ENCODE measurements at places on chromosomes 5 and 9.

DNA sequence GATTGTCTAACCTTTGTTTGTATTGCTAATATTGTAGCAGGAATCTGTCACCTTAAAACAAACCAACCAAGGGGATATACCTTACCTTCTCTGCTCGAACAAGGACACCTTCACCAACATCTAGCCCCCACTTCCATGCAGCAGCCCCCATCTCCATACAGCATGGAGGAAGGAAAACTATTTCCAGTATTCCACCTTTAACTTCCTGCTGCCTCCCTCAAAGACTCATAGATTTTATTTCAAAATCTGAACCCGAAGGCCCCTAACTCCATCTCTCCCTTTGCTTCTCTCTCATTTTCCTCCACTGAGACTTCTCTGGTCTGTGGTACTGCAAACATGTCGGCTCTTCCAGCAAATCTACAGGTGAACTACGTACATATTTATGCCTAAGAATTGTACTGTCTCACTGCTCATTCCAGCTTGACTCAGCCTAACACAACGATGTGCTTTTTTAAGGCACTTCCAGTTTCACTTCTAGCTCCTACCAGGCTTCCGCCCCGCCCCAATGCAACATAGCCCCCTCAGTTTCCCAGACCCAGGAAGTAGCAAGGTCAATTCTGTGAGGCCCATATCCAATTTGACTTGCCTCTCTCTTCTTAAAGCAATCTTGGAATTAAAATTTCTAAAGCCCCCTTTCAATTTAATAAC lies 70.7 kb upstream of the RNF38 start:
- DNase-seq: no peak

- DNase-seq: no peak
Observed at GRCh38 chr9:15420796-15421195, 1.9 kb upstream of the SNAPC3 start.

- no peak for DNase-seq
Observed at GRCh38 chr9:135220601-135221575, 133.4 kb downstream of the OLFM1 start.

- no peak for DNase-seq
Observed at GRCh38 chr5:25744908-25745307, 1100.1 kb upstream of the CDH10 start.

DNA sequence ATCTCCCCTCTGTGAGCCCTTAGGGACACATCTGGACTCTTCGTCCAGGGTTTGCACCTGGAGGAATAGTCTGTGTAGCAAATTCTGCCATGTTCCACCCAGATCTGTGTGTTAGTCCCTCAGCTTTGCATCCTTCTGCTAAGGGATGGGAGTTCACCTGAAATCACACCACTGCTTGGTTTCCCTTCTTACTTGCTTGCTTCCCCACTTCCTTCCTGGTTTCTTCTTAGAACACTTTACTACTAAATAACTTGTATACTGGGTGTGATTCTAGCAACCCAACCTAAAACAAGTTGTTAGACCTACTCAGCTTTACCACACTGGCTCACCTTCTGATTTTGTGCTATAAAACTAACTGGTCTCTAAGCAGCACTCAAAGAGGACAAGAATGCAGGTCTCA lies 202.6 kb upstream of the MAP3K1 start:
- DNase-seq: no peak

GRCh38 chr5:161078793-161079192 lies 226.8 kb upstream of the ATP10B start:
- no peak for DNase-seq

DNA sequence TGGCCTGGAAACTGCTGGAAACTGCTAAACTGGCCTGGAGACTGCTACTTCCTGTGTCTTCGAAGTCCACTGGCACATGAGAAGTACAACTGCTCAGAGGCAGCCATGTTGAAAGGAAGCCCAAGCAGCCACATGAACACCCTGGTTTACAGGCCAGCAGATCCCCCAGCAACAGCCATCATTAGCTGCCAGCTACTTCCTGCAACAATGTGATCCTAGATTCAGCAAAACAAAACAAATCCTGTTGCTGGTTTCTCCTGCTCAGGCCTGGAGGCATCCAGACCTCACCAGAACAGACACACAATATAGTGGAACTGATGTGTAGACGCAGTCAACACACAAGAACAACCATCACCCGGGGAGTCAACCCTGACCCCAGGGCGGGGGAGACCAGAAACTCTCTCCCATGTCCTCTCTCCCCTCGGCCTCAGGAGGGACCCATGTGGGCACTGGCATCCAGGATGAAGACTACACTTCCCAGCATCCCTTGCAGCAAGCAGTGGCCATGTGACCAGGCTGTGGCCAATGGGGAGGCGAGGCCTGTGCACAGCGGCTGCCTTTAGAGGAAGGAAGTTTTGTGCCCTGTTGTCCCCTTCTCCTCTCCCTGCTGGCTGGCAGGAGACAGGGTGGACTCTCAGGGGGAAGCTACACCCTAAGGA lies 9.2 kb upstream of the LCN15 start:
- DNase-seq: no peak

DNA sequence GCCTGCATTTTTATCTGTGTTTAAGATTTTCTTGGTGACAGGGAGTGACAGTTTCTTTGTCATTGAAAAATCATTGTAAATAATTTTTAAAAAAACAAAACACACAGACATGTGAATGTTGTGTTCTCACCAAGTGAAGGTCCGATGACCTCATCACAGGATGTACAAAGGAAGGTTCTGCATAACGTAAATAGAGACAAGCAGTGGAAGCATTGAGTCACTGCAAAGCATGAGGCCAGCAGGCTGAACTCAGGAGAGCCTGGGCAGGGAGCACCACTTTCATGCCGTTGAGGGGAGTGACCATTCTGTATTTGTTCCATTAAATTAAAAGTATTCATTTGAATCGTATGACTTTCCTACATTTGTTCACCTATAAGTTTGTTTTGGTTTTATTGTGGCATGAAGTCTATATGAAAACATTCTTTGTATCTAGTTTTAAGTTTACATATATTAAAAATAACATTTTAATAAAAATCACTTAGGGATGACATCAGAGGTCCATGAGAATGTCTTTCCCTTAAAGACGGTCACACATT lies 70.4 kb upstream of the TLE1 start:
- no peak for DNase-seq

- no peak for DNase-seq
Observed at GRCh38 chr9:83430681-83431080, 107.5 kb downstream of the FRMD3 start.

DNA sequence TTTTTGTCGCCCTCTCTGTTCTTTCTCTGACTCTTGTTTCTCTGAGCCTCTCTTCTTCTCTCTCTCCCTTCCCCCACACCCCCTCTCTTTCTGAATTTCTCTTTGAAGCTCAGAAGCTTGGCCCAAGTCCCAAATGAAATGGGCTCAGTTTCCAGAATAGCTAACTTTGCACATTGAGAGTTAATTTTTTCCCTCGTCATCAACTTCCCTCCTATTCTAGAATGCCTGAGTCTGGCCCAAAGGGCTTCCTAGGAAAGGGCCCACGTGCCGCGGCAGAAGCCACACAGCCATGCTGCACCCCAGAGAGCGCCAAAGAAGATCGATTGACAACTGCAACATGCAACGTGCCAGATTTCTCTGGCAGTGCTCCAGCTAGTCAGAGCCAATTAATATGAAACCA lies 588.8 kb upstream of the KLF4 start:
- no peak for DNase-seq

- no peak for DNase-seq
Observed at GRCh38 chr5:60436518-60436917, 263.4 kb downstream of the DEPDC1B start.

- DNase-seq: no peak
Observed at GRCh38 chr9:70679845-70680244, 265.4 kb upstream of the KLF9 start.

- no peak for DNase-seq
Observed at GRCh38 chr9:121972501-121972981, 120.6 kb downstream of the TTLL11 start.

DNA sequence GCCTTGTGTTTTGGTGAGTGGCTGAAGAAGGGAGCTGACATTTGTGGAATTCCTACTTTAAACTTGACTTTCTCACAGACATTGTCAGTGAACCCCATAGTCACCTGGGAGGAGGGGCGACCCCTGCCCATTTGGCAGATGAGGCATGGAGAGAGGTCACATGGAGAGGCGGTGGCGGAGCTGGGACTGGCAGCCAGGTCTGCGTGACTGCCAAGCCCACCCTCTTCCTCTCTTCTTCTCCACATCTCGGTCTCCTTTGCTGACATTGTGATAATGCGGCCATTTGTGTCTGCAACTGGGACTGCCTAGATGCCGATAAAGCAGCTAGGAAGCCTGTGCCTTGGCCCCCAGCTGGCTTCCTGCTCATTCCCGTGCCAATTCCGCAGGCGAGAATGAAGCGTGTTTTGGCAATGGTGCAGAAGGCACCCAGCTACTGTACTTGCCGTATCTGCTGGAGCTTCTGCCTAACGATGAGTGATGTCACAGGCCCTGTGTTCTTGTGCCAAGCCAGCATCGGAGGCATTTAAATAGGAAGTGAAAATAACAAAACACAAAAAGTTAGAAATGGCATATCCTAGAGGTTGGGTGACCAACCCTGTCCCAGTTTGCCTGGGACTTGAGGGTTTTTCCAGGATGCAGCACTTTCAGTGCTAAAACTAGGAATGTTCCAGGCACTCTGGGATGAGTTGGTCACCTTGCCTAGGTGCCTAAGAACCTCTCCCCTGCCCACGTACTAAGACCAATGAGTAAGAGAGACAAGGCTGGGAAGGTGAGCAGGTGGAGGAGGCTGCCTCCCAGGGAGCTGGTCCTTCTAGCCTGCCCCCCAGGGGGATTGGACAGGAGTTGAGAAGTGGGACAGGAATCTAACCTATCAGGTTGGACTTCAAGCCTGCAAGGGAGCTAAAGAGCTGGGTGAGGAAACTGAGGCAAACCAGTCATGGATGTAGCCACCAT lies 23.6 kb downstream of the OLFML2A start:
- no peak for DNase-seq

DNA sequence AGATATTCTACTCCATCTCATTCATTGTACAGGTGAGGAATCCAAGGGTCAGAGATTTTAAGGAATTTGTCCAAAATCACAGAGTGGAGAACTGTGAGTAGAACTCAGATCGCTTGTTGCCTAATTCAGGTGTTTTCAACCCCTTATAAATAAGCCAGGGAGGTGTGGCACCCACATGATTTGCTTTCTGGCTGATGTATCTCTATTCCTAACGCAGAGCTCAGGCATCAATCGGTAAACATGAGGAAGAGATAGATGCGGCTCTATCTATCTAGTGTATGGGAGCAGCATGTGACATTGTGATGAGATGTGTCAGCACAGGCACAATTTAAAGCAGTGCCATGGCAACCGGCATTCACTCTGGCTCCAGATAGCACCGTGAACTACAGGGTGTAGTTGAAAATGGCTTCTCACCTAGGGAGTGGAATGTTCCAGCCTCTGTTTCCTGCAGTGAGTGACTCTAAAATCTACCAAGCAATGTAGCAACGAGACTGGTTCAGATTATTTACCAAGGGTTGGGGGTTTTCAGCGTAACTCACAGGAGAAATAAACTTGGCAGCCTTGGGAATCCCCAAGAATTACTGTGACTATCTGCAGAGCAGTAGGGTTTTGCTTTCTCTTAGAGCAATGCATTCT lies 53.4 kb upstream of the SUB1 start:
- DNase-seq: no peak

GRCh38 chr9:112286926-112287325 lies 46.5 kb downstream of the PTBP3 start:
- no peak for DNase-seq

GRCh38 chr9:5577225-5577624 lies 51.7 kb upstream of the RIC1 start:
- DNase-seq: no peak

DNA sequence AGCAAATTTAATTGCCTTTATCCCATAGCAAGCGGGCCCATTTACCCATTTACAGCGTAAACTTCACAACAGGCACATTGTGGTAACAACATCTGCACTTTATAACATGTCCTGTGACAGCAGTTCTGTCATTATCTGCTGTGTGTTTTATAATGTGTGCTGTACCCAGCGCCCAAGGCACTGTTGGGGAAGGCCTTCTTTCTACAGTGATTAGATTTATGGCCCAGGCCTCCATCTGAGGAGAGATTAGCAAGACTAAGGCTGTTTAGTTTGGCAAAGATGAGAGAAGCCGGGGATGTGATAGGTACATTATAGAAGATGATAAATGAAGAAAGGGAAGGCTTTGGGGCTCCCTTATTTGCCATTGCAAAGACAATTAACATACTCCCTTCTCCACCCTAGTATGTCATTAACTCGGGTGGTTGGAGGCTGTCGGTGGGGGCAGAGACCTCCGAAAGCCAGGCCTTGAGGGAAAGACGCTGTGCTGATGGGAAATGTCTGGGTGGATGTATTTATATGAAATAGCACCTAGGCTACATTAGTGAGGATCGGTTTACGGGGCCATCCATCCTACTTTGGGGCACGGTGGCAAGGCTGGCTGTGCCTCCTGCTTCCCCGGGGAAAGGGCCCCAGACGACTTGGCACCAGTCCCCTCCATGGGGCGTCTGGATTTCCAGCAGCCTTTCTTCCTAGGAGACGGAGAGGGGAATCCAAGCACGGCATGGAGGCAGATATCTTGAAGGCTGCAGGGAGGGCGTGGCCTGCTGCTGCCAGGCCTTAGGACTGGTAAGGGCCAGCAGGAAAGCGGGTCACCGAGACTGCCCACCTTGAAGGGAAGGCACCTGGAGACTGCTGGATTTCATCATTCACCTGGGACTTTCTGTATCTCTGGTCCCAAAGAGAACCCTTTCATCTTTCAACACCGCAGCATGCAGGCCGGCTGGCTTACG lies 64.3 kb upstream of the PTCH1 start:
- no peak for DNase-seq

DNA sequence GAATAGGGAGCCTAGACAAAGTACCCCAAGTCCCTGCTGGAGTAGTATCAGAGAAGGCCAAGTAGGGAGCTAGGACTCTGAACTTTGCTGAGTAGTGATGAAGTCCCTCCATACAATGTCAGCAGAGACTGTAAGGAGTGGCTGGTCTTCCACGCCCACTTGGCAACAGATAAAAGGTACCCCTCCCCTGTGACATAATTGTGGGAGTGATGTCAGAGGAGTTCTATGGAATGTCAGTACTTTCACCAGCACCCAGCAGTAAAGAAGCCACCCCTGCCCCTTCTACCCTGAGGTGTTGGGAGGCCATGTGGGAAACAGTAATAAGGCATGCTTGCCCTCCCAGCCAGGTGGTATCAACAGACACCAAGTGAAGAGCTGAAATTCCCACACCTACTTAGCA lies 143.9 kb downstream of the SLIT3 start:
- no peak for DNase-seq

GRCh38 chr9:83473488-83473971 lies 64.7 kb downstream of the FRMD3 start:
- no peak for DNase-seq

DNA sequence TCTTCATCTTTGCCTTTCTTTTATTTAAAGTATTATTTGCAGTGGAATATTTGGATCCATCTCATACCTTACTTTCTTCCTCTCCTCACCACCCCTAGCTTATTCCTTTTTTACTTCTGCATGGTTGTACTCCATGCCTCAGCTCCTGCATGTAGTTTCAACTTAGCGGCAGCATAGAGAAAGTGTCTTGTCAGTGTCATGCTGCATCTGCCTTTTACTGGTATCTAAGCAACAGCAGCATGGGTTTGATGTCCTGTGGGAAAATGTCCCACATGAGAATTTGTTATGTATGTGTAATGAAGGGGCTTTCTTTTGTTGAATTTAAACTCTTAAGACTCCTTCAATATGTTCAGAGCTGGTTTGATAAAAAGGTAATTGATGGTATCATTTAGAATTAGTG lies 20.6 kb downstream of the TCERG1 start:
- no peak for DNase-seq
